Activated T-helper 17 cell treated with anti-CD3 and anti-CD28 coated beads, Interleukin-2, amount 50 U/mL, for 72 hours (primary cell): ENCODE measurements at places on chromosomes 7 and 10.

DNA sequence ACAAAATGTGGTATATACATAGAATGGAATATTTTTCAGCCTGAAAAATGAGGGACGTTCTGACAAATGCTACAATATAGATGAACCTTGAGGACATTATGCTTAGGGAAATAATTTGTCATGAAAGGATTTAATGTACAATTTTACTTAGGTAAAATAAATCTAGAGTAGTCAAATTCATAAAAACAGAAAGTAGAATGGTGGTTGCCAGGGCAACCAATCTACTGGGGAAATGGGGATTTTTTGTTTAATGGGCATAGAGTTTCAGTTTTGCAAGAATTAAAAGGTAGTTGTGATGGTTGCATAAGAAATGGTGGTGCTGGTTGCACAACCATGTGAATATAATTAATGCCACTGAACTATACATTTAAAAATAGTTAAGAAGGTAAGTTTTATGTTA lies 296.0 kb upstream of the SP4 start:
- no peak for ATAC-seq

DNA sequence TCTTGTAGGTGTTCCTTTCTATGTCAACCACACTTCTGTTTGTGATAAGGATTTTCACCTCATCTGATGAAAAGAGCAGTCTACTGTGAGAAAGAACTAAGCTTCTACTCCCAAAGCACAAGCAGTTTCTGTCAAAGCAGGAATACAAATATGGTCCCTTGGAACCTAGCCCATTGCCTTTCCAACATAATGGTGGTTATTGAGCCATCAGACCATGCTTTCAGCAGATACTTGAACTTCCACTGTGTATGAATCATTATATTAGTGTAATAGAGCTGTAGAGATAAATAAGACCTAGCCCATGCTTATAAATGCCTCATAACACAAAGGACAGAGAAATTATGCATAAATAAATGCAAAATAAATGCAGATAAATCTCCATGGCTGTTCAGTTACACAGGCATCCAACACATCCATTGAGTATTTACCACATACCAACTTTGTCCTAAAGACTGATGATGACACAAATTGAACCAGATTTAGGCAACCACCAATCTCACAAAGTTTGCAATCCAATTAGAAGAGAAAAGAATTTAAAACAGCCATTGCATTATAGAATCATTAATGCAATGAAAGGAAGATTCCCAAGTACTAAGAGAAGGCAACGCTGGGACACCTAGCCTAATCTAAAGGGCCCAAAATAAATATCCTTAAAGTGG lies 729.4 kb upstream of the C7orf33 start:
- no peak for ATAC-seq

GRCh38 chr7:152464312-152465118 lies 28.7 kb upstream of the KMT2C start:
- ATAC-seq, result peak; percentile 34

GRCh38 chr7:105721571-105722104 lies 140.3 kb upstream of the EFCAB10 start:
- no peak for ATAC-seq
